Brain microvascular endothelial cell (primary cell): ENCODE measurements at places on chromosomes 4 and X.

DNA sequence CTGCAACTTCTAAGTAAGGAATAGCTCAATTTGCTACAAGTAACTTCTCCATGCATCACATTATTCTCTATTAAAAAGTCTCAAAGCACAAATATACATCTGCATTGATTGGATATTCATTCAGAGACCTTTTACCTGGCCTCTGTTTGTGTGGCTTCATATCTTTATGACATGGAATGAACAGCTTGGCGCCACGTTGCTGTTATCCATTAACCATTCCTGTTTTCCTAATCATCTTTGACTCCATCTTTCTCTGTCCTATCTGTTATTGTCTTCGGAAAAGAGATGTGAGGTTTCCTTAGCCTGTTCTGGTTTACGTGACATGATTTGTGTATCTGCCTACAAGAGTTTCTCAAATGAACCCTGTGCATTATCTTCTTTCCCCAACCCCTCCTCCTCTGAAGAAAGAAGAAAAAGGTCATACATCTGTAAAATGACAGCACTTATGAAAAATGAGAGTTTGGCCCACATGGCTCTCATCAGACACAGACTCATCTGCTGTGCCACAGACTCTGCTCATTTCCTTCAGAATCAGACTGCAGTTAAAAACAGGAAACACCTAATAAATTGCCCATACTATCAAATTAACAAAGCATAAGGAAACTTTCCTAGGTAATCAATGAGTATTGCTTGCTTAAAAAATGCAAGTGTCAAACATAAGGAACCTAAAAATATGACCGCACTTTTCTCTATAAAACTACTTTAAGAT lies 347.6 kb upstream of the FAM241A start:
- DNase-seq = no peak

DNA sequence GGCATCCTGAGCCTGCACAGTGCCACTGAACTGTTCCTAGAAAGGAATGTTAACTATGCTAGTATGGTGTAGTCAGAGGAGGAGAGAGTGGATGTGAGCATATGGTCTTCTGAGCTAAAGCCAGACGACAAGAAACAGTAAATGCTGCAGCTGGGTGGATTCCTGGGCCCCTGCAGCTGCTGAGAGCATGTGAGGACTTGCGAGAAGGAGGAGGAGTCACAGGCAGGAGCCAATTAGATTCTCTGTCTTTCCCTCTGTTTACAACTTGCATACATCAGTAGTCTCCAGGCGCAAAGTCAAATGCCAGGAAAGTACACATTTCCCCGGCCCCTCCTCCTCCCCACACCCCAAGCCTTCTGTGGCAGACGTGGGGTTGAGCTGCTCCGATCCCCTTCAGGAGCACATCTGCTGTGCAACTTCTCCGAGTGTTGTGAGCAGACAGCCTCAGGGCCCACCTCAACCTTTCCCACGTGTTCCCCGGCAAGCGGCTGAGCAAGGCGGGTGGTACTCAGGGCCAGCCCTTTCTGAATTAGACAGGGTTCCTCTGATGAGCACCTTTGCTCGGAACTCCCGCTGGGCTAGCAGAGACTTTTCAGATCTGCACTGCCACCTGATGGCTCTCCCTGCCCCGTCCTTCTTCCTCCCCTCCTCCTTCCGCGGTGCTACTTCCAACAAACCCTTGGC lies 108.7 kb upstream of the ATP6AP2 start:
- peak; percentile 30 for DNase-seq

DNA sequence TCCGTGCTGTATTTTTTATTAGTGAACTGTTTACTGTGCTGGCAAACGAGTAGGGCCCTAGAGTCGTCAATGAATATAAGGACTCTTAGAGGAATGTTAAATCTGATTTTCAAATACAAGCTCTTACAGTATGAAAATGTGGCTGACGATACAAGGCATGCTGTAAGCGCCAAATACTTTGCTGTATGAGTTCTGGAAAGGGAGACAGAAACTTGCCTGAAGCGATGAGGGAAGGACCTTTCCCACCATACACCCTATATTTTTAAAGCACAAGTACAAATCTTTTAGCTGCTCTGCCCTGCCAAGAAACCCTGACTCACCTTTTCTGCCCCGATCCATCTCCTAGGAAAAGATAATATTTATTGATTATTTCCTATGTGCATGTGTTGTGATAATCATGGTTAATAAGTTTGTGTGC lies 15.7 kb upstream of the RUFY3 start:
- DNase-seq = no peak

GRCh38 chr4:24583451-24584210 lies 723 bp downstream of the DHX15 start:
- DNase-seq = peak; percentile 42

GRCh38 chrX:106932960-106933537 lies 12.8 kb downstream of the CLDN2 start:
- DNase-seq = no peak

GRCh38 chrX:139134316-139134715 lies 396.2 kb upstream of the F9 start:
- DNase-seq = no peak

GRCh38 chrX:154525606-154526490 lies 9.8 kb upstream of the FAM3A start:
- no peak for DNase-seq

GRCh38 chr4:187479511-187479910 lies 516.1 kb upstream of the ZFP42 start:
- no peak for DNase-seq

GRCh38 chrX:38982370-38982769 lies 181.1 kb downstream of the MID1IP1 start:
- no peak for DNase-seq

DNA sequence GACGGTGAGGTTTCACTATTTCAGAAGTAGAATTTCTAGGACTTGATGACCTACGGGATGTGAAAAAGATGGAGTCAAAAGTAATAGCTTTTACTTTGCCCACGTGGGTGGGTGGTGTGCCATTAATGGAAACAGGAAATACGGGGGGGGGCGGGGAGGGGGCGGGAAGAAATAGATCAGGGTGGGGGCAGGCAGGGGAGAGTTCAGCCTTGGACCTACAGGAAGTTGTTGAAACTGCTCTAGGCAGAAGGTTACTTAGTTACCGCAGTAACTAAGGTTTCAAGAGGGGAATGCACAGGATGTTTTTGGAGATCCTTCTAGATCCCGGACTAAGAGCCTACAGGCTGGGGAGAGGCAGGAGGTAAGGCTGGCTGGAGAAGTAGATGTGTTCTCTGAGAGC lies 3.6 kb upstream of the FHL1 start:
- no peak for DNase-seq

DNA sequence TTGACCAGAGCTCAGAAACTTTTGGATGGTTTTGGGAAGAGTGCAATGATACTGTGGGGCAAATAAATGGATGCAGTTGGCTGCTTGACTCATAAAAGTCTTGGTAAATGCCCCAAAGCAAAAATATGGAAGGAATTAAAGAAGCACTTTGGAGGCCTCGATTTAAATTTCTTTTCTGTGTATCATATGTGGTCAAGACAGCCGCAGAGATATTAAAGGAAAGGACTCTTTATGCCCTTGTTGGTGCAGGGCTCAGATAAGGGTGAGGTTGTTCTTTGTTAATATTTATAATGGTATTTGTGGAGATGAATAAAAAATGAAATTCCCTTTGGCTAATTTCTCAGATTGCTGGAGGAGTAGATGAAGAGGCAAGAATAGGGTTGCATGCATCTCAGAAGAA lies 90.2 kb downstream of the NHS start:
- DNase-seq = no peak

DNA sequence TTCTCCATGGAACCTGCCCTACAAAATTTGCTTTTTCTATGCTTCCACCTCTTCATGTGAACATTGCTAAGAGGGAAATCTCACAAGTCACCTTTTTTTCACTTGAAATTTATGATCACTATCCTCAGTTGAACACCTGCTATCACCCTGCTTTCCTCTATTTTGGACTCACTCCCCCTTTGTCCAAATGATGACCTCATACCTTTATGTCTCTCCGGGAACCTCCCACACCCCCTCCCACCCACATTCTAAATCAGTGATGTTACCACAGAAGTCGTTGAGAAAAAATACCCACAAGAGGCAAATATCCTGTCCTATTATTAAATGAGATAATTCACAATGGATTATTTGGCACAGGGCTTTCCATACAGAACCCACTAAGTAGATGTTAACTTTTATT lies 156.5 kb downstream of the RNF150 start:
- DNase-seq = no peak

- DNase-seq = no peak
These were observed 36.1 kb downstream of the NBDY start for GRCh38 chrX:56764975-56765791.

DNA sequence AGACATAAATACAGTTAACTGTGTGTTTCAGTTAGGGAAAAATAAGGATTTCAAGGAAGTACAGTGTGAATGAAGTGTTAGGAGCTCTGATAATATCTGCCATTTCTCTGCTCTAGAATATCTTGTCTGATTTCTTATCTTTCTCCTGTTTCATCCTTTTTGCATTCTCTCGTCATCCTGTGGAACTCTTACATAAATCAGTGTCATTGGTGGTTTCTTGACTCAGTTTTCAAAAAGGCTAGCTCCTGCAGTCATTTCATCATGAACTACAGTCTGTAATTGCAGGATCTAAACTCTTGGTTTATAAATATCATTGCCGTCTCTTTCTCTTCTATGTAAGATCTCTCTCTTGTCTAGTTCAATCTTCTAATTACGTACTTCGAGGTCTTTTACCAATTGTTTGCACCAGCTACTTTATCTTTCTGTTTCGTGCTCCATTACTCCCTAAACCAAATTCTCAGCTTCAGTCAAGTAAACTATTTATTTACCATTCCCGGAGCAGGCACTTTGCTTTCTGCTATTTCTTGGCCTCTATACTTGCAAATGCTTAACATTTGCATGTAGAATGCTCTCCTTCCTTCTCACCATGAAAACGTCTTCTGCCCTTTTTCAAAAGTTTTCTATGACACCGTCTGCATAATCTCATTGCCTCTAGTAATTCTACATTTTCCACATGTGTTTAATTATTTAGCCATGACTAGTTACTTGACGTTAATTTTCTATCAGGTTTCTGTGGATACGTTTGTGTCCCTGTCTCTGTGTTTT lies 294.0 kb downstream of the TENM3 start:
- DNase-seq = no peak

DNA sequence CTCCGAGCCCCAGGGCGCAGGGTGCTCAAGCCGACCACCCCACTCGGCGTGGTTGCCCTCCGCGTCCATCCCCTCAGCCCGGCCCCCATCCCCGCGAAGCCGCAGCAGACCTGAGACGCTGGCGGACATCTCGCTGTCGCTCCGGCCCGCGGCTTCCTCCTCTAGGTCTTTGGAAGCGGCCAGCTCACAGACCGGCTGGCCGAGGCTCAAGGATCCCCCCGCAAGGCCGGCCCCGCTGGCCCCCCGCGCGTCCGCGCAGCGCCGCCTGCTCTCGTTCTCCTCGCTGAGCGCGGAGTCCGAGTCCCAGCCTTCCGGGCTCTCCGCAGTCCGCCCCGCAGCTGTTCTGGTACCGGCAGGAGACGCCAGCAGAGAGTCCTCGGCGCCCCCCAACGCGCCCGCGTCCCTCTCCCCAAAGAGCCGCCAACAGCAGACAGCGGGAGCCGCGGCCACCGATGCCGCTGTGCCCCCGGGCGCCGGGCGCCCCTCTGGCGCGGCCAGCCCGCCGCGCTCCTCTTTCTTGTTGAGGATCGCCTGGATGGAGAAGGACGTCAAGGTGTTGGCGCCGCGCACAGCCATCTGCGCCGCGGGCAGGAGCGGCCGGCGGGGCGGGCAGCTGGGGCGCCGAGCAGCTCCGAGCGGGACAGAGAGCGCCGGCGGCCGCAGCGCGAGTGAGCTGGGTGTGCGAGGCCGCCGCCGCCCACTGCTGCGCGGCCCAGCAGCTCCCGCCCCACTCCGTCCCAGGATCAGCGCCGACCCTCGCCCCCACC lies at the start of gene NKX3-2:
NKX3-2 (minus strand) TSS at position 670 of the 767 bp plus-strand sequence; CDS start at position 576, 94 bp downstream.
- no peak for DNase-seq

DNA sequence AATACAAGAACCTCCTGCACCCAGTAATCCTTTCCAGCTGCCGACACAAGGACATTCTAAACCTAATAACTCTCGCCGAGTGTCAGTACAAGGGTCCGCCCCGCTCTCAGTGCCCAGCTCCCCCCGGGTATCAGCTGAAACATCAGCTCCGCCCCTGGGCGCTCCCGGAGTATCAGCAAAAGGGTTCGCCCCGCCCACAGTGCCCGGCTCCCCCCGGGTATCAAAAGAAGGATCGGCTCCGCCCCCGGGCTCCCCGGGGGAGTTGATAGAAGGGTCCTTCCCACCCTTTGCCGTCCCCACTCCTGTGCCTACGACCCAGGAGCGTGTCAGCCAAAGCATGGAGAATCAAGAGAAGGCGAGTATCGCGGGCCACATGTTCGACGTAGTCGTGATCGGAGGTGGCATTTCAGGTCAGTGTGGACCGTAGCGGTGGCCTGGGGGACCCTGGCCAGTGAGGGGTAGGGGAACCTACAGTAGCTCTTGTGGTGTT lies at the start of gene MAOA:
MAOA (plus strand) TSS at position 295 of the 490 bp plus-strand sequence; CDS start at position 338, 43 bp downstream.
- DNase-seq = no peak

DNA sequence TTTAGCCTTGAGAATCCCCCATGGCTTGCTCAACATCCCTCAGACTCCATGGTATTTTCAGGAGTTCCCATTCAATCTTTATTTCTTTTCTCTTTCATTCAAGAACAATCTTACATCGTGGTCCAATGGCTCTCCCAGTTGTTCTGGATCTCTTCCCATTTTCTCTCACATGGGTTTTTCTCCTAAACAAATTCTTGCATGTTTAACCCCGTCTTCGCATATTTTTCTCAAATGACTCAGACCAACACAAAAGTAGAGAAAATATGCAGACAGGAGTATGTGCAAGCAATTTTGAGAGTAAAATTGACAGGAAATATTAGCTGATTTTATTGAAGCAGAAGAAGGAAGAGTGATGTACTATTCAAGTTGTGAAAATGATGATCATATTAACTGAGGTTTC lies 396.4 kb upstream of the TRAM1L1 start:
- DNase-seq = peak; percentile 9

- DNase-seq = no peak
These were observed 5.0 kb upstream of the SLAIN2 start for GRCh38 chr4:48336146-48336870.

DNA sequence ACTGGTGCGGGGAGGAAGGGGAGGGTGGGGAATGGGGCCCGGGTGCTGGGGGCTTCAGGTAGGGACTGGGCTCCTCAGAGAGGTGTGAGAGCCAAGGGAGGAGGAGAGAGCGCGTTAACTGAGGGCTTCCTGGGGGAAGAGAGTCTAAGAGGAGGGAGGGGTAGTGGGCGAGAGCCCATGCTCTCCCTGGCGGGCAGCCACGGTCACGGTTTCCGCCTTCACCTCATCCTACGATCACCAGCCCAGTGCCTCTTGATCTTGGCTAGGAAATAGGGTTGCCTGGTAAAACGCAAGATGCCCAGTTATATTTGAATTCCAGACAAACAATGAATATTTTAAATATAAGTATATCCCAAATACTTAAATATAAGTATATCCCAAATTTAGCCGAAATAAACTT lies 60.8 kb upstream of the GRPEL1 start:
- DNase-seq = no peak
